Smooth muscle cell of bladder (primary cell): ENCODE measurements at places on chromosomes 7 and 10. TPM values are rescaled to one million over a fixed set of nuclear protein-coding genes. Genes with fewer than 3 reads are reported as not detected.

MRLN gene
- total RNA-seq = not detected in 2 replicates

HDAC9 gene
- 2.6 and 5.5 TPM in 2 replicates for total RNA-seq

AKR1C2 gene
- 13.5 and 239 TPM in 2 replicates for total RNA-seq

MORN4 gene
- total RNA-seq = 5.5 and 8.8 TPM in 2 replicates

ZSCAN21 gene
- 6.5 and 12.2 TPM in 2 replicates for total RNA-seq

EN2 gene
- total RNA-seq = under 0.01 TPM in 1 of 2 replicates, not detected in the other

KIF11 gene
- 3.2 and 3.4 TPM in 2 replicates for total RNA-seq

GPR85 gene
- total RNA-seq = 3.1 and 3.3 TPM in 2 replicates

TMEM139 gene
- total RNA-seq = not detected in 2 replicates

NEURL1 gene
- 0.57 and 1.6 TPM in 2 replicates for total RNA-seq

LIPF gene
- total RNA-seq = not detected in 2 replicates

SPDYE11 gene
- total RNA-seq = not detected in 2 replicates

SH3PXD2A gene
- 14.8 and 19.7 TPM in 2 replicates for total RNA-seq

POU6F2 gene
- total RNA-seq = not detected in 2 replicates

HHEX gene
- 2.9 and 5.3 TPM in 2 replicates for total RNA-seq

HYAL4 gene
- total RNA-seq = not detected in 2 replicates

SPOCK2 gene
- total RNA-seq = 0.37 and 0.43 TPM in 2 replicates

TMEM176A gene
- total RNA-seq = 1.1 and 70.8 TPM in 2 replicates

PGAM1 gene
- total RNA-seq = 280 and 341 TPM in 2 replicates

HOGA1 gene
- total RNA-seq = 0.28 and 1.1 TPM in 2 replicates

MLXIPL gene
- 0.37 and 0.57 TPM in 2 replicates for total RNA-seq

PALS2 gene
- total RNA-seq = 24.9 and 49.8 TPM in 2 replicates

C10orf143 gene
- total RNA-seq = 0.85 and 1.2 TPM in 2 replicates

TMEM236 gene
- under 0.01 TPM in 2 replicates for total RNA-seq

COPS6 gene
- 133 and 170 TPM in 2 replicates for total RNA-seq

ZNF394 gene
- total RNA-seq = 22.5 and 27.3 TPM in 2 replicates

BAG3 gene
- total RNA-seq = 5.0 and 9.9 TPM in 2 replicates

CC2D2B gene
- total RNA-seq = 0.14 and 0.18 TPM in 2 replicates

AKR1C4 gene
- total RNA-seq = not detected in 2 replicates

TMEM60 gene
- total RNA-seq = 14.6 and 20.4 TPM in 2 replicates

SPDYE1 gene
- total RNA-seq = not detected in 2 replicates

ELN gene
- 1.8 and 4.2 TPM in 2 replicates for total RNA-seq

PLEKHS1 gene
- total RNA-seq = 0.09 TPM in 1 of 2 replicates, not detected in the other

GTF2I gene
- 84.4 and 84.8 TPM in 2 replicates for total RNA-seq

ITPRIP gene
- 9.6 and 10.7 TPM in 2 replicates for total RNA-seq

ARHGEF35 gene
- total RNA-seq = 0.55 and 1.3 TPM in 2 replicates

VOPP1 gene
- 44.2 and 68.7 TPM in 2 replicates for total RNA-seq

RAB18 gene
- total RNA-seq = 41.2 and 49.3 TPM in 2 replicates

ZMYND11 gene
- total RNA-seq = 49.1 and 61.0 TPM in 2 replicates

STEAP1B gene
- 4.6 and 6.9 TPM in 2 replicates for total RNA-seq

NCF1 gene
- total RNA-seq = under 0.01 and 0.09 TPM in 2 replicates

NRCAM gene
- 0.14 and 0.18 TPM in 2 replicates for total RNA-seq

HOXA13 gene
- 5.7 and 7.9 TPM in 2 replicates for total RNA-seq

AKR1D1 gene
- not detected in 2 replicates for total RNA-seq

MRPS33 gene
- 47.8 and 50.2 TPM in 2 replicates for total RNA-seq

RNF148 gene
- total RNA-seq = 0.28 and 0.74 TPM in 2 replicates

PAPOLB gene
- 0.09 and 0.14 TPM in 2 replicates for total RNA-seq

UCMA gene
- not detected in 2 replicates for total RNA-seq

ADCYAP1R1 gene
- total RNA-seq = under 0.01 TPM in 1 of 2 replicates, not detected in the other

TMEM178B gene
- under 0.01 and 0.09 TPM in 2 replicates for total RNA-seq

KLHL7 gene
- 29.6 and 31.1 TPM in 2 replicates for total RNA-seq

PDK4 gene
- total RNA-seq = 13.1 and 16.2 TPM in 2 replicates

ZNF32 gene
- total RNA-seq = 35.8 and 37.7 TPM in 2 replicates

ADAM12 gene
- 23.6 and 85.8 TPM in 2 replicates for total RNA-seq

AP4M1 gene
- 22.0 and 29.0 TPM in 2 replicates for total RNA-seq

TRPV5 gene
- total RNA-seq = not detected in 2 replicates
